EH (cell line): ENCODE measurements at places on chromosomes 13 and 19.

- no peak for DNase-seq
Observed at GRCh38 chr13:42538996-42539395, 35.0 kb upstream of the TNFSF11 start.

GRCh38 chr13:48265217-48265815, 32.3 kb downstream of the ITM2B start:
- DNase-seq, result no peak

DNA sequence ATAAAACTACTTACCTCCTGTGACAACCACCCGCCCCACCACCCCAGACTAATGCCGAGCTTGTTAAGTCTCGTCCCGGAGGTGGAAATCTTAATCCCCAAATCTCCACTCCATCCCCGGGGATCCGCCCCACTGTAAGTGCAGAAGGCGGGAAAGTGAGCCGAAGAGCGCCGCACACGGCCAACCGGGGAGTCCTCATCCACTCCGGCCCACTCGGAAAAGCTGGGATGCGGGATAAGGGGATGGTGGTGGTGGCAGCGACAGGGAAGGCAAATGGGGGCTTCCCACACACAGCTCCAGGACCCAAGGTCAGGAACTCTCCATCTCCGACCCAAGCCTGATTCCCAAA, 621 bp downstream of the FBL start:
- DNase-seq, result peak; percentile 38

- DNase-seq, result no peak
Observed at GRCh38 chr13:76703216-76703615, 183.0 kb downstream of the KCTD12 start.

DNA sequence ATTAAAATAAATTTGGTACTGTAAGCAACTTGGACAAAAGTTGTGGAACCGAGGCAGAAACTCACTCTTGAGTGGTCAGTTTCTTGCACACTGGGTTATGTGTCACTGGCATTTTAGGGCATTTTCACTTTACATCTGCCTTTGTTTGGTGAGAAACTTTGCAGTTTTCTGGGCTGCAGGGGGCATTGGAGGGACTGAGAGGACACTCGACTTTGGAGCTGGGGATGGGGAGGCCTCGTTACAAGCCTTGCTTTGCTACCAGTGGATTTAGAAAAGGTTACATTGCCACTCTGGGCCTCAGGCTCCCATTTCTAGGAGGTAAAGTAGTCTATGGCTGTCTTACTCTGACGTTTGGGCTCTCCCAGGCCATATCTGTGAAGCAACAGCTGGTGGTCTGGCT, 41.9 kb upstream of the ZNF536 start:
- no peak for DNase-seq

GRCh38 chr19:30916238-30916637, 433.0 kb downstream of the TSHZ3 start:
- DNase-seq, result no peak

DNA sequence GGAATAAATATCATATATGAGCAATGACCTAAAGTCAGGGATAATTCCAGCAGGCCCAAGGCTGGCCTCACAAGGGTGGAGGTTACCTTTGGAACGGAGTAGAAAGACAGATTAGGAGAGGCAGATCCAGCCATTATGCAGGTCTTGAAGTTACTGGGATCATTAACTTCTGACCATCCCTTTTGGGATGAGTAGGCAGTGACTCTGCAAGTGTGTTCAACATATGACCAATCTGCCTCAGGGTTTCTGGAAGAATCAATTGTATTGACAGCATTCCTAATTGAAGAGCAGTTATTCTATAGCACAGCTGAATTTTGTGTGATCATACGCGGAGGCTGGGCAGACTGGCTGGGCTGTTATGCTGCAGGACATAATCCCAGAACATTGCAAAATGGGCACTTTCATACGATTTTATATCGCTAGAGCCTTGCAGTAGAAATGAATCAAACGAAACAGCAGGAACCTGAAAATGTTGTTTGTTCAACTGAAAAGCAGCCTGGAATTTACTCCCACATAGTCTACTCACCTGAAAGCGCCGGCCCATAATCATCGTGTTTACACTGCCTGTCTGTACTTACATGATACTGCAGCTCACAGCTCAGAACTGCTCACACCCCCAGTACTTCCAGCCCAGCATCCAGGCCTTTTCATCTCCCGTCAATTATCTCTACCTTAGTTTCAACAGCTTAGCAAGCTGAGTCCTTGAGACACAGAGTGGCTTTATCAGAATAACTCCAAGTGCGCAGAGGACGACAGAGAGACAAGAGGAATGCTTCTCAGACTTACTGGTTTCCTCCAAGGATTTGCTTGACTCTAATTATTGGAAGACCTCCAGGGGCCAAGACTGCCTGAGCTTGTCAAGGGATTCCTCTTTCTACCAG, 556.1 kb downstream of the EFNB2 start:
- peak; percentile 24 for DNase-seq

- DNase-seq, result peak; percentile 43
Observed at GRCh38 chr13:59837101-59837500, 326.6 kb downstream of the DIAPH3 start.

GRCh38 chr13:110562696-110563462, 1.4 kb upstream of the RAB20 start:
- DNase-seq, result no peak

DNA sequence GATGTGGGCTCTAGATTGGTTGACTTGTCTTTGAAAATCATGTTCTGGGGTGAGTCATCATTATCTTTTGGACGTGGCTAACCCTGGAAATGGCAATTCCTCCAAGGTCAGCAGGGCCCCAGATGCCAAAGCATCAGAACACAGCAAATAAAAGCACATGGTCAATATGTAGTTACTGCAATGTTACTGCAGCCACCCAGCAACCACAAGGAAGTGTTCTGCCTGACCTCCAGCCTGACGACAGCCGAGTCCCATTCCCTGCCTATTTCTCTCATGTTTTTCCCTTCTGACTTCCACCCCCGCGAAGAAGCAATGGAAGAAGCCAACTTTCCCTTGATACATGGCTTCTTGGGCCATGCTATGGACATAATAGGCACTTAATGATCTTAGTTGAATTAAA, 577.9 kb downstream of the IRS2 start:
- no peak for DNase-seq

- DNase-seq, result no peak
Observed at GRCh38 chr19:2255112-2255845, 938 bp downstream of the JSRP1 start.

DNA sequence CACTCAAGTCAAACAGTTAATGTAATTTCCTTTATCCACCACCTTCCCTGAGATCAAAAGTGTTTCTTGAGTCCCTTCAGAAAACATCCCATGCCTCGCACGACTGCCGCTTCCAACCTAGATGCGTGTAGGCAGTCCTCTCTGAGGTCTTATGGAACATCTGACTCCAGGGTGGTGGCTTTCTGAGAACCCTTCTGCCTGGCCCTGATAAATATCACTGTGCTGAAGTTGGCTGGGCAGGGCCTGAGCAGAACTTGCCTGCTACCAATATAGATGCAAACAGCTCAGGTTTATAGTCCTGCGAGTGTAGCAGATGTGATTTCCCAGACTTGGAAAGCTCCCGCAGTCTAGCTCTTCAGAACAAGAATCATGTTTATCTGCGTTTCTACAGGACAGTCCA, 61.1 kb upstream of the GPR12 start:
- DNase-seq, result no peak

- peak; percentile 16 for DNase-seq
Observed at GRCh38 chr13:28529836-28530235, 34.9 kb upstream of the FLT1 start.

- DNase-seq, result no peak
Observed at GRCh38 chr19:17802137-17802858, 7.4 kb downstream of the B3GNT3 start.

DNA sequence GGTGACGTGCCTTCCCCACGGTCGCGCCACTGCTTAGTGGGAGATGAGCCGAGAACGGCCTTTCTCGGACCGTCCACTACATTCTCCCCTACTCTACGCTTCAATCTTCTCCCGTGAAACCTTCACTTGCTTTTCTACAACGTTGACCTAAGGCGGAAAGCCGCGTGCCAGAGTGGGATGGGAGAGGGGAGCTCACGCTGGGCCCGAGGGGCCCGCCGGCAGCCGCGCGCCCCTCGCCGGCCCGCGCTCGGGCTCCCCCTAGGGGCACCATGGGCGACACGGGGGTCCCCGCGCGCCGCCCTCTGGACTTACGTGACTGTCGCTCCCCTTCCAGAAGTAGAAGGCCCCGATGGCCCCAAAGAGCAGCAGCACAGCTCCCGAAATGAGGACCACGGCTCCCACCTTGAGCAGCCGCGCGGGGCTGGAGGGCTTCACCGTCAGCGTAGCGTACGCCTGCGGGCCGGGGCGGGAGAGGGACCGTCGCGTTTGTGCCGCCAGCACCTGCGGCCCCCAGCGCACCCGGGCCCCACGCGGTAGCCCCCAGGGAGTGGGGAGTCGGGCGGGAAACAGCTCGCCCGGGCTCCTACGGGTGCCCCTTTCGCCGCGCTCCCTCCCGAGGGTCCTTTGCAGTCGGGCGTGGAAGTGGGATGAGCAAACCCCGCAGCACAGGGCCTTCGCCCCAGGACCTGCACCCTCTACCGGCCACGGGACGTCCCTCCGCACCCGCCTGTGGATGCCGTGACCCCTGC, 727 bp downstream of the CNMD start:
- DNase-seq, result peak; percentile 4

DNA sequence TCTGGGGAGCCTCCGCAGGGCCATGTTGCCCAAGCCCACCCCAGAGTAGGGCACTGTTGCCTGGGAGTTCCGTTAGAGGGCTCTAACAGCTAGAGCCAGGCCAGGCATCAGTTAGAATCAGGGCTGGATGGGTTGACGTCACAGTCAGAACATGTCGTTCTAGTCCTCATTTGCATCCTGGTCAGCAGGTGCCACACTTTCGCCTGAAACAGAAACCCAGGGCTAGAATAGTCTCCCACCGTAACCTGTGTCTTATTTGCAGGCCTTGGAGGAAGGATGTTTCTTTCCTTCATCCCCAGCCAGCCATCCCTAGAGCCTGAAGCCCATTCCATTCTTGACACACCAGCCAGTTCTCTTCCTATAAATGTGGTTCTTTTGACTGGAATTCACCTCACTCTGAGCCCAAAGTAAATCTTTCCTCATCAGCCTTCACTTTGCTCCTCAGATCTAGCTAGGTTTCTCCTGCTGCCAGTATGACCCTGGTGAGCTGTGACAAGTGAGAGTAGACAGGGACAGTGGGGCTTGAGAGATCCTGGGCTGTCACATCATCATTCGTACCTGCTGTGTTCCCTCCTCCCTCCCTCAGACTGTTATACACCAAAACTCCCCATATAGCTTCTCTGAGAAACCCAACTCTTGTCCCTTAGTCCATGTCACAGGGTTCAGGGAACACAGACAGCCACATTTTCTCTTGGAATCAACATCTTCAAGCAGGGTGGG, 12.2 kb upstream of the CCDC97 start:
- peak; percentile 11 for DNase-seq

DNA sequence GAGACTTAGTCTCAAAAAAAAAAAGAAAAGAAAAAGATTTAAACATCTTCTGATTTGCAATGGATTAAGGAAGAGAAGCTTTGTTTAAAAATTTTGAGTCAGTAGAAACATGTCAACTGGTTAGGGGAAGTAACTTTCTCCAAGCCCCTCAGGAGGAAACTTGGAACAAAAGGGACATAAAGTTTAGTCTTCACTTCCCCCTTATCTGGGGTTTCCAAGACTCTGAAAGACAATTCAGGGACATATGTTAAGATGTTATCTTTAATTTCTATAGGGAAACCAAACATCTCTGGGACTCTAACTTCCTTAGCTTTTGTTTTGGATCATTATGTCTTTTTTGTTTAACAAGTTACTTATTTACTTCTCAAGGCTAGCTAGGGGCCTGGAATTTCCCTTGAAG, 20.1 kb upstream of the MRI1 start:
- DNase-seq, result no peak

DNA sequence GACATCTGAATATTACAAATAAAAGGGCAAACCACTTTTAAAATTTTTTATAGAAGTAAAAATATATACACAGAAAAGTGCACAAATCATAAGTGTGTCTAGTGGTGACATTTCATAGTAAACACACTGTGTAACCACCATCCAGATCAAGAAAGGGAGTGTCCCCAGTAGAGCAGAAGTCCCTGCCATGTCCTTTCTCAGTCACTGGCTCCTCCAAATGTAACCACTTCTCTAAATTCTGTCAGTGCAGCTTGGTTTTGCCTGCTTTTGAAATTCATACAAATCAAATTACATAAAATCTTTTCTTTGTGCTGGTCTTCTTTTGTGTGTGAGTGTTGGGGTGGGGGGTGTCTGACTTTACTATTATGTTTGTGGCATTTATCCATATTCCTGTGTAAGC, 116.5 kb downstream of the RBM26 start:
- DNase-seq, result no peak

- no peak for DNase-seq
Observed at GRCh38 chr13:94263038-94263437, 216.4 kb downstream of the DCT start.

- peak; percentile 85 for DNase-seq
Observed at GRCh38 chr13:23794267-23795161, 94.7 kb downstream of the MIPEP start.
